ENCODE measurements at places on chromosomes 16 and 17. TPM values are rescaled to one million over a fixed set of nuclear protein-coding genes. Genes with fewer than 3 reads are reported as not detected.

DNA sequence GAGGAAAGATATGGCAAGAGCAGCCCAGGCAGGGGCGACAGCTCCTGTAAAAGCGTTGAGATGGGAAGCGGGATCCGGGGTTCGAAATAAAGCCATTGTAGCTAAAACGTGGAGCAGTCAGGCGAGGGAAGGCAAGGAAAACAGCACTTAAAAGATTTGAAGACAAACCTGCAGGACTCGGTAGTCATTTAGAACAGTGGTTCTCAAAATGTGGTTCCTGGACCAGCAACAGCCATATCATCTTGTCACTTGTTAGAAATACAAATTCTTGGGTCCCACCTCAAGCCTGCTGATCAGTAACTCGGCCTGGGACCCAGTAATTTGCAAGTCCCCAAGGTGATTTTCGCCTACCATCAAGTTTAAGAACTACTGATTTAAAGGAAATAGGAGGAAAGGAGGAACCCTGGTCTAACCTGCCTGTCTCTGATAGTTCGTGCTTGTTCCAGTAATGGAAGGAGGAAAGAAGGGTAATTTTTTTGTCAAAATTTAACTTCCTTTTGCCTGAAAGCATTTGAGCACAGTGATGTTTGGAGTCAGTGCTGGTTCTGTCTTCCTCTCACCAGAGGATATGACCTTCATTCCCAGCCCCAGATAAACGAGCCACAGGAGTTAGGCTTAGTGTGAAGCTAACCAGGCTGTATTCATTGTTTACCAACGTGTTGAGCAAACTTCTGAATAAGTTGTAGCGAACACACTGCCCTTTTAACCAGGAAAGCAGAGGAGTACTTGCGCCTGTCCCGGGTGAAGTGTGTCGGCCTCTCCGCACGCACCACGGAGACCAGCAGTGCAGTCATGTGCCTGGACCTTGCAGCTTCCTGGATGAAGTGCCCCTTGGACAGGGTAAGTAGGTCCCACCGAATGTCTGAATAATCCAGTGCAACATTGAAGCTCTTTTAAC is 1.1 kb downstream of the ORC6 start:
- no peak for DNase-seq

- DNase-seq, result peak; percentile 86
Measured at GRCh38 chr17:55606488-55606815, 95.2 kb upstream of the SMIM36 start.

DNA sequence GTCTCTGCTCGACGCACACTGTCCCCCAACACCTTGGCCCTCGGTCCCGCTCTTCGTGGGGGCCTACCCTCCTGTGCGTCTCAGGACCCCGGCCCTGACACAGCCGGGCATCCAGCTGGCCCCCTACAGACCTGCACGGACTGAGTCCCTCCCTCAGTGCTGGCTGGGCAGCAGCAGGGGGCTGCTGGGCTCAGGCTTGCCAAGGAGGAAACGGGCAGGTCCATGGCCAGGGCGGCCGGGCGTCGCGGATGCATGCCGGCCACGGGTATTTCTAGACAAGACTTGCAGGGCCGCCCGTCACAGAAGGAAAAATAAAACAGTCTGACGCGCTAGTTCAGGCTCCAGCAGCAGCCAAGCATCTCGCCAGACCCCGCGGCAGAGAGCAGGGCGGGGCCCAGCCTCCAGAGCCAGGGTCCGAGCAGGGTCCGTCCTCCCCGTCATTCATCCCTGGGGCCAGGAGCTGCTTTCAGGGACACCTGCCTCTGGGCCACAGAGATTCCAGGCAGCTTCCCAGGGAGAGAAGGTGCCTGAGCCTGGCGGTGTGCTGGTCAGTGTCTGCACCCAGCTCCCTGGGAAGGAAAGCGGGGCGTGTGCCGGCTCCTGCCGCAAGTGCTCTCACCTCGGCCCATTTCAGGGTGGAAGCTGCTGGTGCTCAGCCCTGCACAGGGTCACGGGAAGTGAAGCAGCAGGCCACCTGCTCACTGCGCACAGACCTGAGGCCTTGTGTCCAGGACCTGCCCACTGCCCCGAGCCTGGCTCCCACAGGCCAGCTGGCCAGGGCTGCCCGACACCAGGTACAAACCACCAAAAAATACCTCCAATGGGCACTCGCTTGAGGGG is 7.2 kb upstream of the PVALEF start:
- no peak for DNase-seq

DNA sequence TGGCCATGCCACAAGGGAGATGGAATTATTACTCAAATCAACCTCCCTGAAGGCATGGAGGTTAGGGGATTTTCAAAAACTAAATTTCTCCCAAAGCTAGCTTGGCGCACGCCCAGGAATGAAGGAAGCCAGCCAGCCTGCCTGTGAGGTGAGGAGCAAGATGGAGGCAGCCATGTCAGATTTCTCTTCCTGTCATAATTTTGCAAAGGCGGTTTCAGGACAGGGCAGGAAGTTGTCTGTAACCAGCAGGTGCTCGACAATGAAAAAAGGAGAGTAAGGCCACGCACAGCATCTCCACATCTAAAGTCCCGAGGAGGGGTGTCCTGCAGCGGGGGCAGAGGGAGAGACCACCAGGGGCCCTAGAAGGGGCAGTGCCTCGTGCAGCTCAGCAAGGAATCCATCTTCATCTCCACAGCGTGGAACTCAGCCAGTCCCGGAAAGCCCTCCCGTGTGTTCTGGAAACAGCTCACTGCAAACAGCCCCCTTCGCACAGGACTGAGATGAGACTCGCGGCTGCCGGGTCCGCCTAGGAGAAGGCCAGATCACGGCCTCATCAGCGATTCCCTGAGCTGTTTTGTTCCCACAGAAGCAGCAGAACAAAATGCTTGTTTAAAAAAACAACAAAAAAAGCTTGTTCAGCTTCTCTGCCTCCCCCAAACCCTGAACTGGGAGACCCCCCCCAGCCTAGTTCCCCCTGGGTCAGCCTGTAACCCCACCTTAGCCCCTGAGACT is 47.8 kb downstream of the SLC7A5 start:
- no peak for DNase-seq

DNA sequence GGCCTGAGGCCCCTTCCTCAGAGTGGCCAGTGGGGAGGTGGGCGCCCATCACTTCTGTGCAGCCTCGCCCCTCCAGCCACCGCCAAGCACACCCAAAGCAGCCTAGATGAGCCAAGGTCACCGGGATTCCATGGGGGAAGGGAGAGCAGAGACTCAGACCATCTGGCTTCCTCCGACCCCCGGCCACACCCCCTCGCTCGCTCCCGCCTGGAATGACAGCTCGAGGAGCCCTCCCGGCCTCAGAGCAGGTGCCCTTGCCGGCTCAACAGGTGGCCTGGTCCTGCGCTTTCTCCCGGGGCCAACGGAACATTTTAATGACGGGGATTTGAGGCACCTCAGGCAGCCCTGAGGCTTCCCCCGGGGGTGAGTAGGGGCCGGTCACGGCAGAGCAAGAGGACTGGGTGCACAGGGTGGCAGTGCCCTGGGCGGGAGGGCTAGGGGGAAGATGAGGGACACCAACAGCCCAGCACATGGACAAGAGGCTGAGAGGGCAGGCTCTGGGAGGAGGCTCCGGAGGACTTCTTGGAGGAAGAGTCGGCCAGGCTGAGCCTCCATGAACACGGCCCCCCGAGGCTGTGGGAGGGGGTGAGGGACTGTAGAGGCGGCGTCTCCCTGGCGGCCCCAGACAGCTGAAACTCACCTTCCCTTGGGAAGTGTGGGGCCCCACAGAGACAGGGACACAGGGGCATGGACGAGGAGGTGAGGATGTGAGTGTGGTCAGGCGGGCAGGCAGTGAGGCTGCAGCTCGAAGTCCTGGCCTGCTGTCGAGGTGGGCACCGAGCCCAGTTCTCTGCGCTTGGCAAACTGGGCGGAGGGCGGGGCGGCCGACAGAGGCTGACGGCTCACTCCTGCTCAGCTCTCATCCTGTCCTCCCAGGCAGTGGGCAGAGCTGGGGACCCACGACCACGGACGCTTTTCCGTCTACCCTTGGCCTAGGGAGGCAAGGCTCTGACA is 12.5 kb upstream of the C1QTNF8 start:
- no peak for DNase-seq

DNA sequence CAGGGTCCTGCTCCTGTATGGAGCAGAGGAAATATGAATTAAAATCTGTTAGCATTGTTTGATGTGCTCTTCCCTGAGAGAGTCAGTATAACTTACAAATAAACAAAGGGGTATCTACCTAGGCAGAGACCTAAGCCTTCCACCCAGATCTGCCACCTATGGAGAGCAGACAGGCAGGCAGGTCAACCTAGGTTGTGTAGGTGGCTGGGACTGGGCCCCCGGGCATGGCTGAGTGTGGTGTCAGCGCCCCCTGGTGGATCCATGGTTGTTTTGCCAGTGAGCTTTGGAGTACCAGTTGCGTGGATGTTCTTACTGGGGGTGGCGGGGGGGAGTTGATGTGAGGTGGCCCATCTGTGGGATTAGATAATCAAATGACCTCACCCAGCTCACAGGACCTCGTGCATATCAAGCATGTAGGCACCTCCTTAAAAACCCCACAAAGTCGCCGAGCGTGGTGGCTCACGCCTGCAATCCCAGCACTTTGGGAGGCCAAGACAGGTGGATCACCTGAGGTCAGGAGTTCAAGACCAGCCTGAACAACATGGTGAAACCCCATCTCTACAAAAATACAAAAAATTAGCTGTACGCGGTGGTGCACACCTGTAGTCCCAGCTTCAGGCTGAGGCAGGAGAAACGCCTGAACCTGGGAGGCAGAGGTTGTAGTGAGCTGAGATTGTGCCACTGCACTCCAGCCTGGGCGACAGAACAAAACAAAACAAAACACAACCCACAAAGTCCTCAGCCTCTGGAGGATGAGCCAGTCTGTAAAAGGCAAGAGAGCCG is 17.6 kb downstream of the DUS2 start:
- no peak for DNase-seq

DNA sequence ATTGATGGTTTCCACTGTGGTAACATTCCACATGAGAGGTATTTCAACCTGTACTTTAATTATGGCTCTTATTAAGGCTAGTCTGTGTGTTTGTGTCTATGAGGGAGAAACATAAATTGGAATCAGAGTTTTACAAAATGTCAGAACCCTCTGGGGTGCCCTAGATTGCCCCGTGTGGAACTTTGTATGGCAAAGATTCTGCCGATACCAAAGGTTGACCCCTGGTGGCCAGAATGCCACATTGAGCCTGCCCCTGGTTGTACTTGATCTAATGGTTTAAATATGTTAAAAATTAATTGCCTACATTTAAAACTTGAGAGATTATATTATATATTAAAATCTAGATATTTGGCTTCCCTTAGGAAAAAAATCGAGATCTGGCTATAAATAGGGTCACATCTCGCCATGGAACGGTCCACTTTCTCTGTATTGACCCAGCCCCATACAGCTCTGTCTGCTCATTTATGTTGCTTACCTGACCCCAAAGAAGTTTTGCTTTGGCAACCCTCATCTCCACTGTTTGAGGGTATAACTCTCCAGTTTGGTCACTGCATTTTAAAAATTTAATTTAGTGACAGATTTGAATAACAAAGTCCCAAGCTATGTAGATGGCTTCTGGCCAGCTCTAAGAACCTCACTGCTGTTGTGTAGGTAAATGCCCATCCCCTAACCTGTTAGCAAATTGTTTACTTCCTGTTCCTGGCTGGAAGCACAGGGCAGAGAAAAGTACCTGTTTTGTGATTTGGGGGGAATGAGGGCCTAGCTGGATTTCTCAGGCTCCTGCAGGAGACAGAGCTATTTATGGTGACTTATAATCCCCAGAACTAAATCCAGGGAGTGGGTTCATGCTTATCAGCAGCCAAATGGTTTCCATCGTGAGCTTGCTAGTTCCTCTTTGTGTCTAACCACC is 95.0 kb downstream of the PLCG2 start:
- DNase-seq, result no peak

DNA sequence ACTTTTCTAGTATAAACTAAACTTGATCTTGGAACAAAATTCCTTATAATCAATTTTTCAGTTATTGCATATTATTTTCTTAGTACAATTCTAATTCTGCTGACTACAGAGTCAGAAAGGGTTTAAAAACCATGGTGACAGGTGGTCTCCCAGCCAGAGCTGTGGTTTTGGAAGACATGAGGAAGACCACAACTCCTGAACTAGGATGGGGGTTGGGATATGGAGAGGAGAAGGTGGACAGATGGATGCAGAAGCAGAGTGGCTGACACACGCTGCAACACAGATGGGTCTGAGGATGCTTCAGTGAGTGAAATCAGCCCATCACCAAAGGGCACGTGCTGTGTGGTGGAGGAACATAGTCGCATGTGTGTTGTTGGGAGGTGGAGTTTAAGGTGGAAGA is 187.7 kb downstream of the LGALS9B start:
- DNase-seq, result no peak

DNA sequence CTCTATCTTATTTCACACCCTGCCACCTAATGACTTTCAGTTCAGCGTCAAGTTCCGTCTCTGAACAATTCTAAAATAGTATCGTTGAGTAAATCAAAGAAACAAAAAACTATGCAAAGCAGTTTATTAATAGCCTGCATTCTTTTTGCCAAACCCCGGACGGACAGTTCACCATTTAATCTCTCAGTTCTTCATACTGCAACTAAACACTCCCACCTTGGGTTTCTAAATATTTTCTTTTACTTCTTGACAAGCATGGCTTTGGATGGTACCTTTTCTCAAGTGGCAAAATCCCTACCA is 1.2 kb downstream of the MYH11 start:
- no peak for DNase-seq

DNA sequence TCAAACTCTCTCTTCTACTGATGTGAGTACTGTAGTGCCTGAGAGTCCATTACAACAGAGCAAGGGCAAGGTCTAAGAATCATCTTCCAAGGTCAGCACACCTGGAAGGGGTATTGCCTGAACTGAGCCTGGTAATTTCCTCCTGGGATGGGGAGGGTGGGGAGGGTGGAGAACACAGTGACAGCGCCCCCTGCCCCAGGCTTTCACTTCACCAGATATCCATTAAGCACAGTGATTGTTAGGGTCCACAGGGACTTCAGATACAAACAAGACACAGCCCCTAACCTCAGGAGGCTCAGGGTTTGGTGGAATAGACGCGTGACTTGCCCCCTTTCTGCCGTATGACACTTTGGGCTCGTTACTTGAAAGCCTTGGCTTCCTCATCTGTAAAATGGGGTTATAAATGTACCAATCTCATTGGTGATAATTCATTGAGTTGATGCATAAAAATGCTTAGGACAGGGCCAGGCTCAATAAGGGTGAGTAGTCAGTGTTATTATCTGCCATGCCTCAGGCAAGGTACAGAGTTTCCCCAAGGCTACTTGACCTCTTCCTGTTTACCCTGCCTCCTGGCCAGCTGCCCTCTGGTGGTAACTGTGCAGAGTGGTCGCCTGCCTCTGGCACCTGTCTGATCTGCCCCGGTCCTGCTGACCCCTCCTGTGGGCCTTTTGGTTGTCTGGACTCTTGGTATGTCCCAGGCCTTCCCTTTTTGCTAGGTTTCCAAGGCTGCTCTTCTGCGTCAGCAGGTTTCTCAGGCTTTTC is 13.1 kb upstream of the BRD7 start:
- no peak for DNase-seq

Gene TSPAN10
- 3.3 TPM for polyA plus RNA-seq

Gene GRIN2A
- polyA plus RNA-seq, result 5.7 TPM

Gene VPS9D1
- 8.7 TPM for polyA plus RNA-seq
